ENCODE measurements at places on chromosomes 4 and X.
A peak's percentile ranks its signal among the peaks of the same experiment; 100 is the strongest.

DNA sequence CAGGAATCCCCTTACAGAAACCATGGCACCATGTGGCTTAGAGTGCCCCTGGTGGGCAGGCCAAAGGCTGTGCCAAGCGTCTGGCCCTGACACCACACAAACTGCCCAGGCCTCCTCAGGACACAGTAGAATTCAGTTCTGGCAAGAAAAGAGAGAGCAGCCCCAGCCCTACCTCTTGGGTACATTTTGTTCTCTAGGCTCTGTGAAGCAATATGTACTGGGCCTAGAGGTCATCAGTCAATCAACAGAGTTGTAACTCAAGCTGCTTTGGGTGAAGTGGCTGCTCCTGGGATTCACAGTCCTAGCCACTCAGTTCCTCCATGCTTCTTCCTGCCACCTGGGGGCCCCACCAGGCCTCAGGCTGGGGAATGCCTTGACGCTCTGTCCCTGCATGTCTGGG is 158.1 kb upstream of the MAMLD1 start:
- no peak for DNase-seq

- no peak for DNase-seq
These were observed 93.9 kb downstream of the NXF2B start for GRCh38 chrX:102345916-102346315.

GRCh38 chr4:612052-612748 is 13.2 kb upstream of the PDE6B start:
- DNase-seq = no peak

DNA sequence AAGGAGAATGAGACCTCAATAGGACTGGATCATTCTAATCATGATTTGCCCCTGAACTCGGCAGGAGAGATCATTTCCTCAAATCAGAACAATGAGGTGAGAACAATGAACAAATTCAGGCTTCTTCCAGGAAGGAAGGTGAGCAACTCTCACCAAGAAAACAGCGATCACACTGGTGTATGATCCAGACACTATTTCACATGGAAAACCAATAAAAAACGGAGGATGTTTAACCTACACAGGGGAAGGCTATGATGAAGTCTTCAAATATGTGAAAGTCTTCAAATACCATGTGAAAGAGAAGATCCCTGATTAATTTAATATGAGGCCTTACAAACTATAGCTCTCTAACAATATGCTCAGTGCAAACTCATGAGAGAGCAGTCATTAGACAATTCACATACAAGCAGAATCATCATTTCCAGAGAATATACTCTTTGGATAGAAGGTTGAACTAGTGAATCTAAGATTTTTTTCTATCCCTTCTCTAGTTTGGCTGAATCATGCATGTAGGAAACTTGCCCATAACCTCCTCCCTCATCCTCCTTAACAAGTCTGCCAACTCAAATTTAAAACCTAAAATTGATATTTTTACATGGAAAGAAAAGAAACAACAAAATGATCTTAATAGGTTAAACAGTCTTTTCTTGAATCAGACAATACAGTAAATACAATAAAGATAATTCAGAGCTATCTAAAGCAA is 122.5 kb downstream of the ADAMTS3 start:
- no peak for DNase-seq

- DNase-seq = no peak
These were observed 31.9 kb downstream of the NPFFR2 start for GRCh38 chr4:72063726-72064125.

DNA sequence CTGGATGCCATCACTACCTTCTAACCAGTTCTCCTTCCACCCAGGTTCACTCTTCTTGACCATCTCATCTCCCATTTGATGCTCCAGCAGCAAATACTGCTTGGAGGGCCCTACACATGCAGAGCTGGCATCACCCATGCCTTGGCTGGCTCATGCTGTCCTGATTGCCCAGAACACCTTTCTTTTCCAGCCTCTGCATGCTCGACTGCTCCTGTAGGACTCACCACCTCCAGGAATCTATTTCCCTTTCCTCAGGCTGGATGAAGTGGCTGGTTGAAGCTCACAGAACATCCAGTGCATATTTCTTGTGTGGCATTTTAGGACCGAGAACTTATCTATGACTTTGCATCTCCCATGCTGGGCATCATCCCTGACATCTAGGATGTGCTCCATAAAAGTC is 148.3 kb downstream of the CPEB2 start:
- DNase-seq = no peak

DNA sequence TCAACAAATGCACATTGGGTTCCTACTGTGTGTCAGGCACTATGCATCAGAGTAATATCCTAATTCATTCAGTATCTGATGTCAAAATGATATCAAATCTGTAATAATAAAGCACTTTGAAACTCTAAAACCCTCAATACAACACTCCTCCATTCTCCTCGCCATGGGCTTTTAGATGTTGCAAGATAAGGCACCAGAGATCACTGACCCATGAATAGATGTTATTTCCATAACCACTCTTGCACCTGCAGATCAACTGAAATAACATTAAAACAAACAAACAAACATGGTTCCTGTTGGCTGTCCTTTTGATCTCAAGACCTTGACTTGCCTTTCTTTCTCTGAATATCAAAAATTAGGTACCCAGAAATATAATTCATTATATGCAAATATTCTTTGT is 100.2 kb downstream of the MAB21L2 start:
- no peak for DNase-seq

- peak; percentile 3 for DNase-seq
These were observed 14.7 kb upstream of the SEC24D start for GRCh38 chr4:118850488-118851173.

- no peak for DNase-seq
These were observed 15.5 kb downstream of the PRRG1 start for GRCh38 chrX:37364666-37365065.

GRCh38 chr4:53702334-53703266 is 111.3 kb upstream of the LNX1 start:
- DNase-seq = no peak

DNA sequence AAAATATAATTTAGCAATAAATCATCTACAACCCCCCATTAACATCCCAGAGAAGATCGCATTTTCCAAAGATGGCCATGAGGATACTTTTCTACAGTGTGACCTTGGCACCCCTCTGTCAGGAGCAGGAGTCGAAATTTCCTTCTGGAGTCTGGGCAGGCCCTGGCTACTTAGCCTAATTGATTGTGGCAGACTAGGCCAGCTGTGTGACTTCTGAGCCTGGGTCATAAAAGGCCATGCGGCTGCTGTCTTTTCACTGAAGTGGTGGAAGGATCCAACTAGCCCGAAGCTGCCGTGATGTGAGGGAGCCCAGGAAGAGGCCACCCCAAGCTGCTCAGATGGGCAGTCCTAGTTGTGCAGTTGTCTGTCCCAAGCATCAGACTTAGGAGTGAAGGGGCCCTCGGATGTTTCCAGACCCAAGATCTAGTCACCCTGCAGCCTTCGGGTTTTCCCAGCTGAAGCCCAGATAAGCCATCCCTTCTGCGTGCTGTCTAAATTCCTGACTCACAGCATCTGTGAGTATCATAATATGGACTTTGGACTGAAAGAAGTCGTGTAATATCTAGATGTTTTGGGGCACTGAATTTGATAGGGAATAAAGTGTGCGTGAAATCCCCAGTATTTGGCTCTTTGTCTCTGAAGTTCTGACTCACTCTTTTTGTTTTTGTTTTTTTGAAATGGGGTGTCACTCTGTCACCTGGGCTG is 21.0 kb downstream of the PDK3 start:
- no peak for DNase-seq

- no peak for DNase-seq
These were observed 40.0 kb downstream of the RBPJ start for GRCh38 chr4:26360864-26361263.

- no peak for DNase-seq
These were observed 149.9 kb downstream of the FGF16 start for GRCh38 chrX:77597090-77597489.

DNA sequence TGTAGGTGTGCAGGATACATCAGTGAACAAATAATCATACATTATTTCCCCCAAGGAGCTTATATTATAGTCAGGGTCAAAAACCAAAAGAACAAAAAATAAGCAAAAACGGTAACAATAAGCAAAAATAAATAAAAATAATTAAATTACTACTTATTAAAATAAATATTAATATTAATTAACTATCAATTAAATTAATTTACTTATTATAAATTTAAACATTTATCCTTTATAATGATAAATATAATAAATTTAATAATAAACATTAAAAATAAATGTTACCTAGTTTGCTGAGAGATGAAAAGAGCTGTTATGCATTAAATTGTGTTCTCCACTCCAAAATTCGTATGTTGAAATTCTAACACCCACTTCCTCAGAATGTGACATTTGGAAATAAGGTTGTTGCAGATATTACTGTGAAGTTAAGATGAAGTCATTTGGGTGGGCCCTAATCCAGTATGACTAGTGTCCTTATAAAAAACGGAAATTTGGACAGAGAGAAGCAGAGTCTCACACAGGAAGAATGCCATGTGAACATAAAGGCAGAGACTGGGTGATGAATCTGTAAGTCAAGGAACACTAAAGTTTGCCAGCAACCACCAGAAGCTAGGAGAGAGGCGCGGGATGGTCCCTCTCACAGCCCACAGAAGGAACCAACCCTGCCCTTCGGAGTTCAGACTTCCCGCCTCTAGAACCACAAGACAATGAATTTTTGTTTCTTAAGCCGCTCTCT is 67.2 kb upstream of the IBSP start:
- DNase-seq = no peak
